ENCODE measurements at places on chromosomes 12 and 14.
A peak's percentile ranks its signal among the peaks of the same experiment; 100 is the strongest.

GRCh38 chr14:22976620-22977433 is 5.5 kb downstream of the AJUBA start:
- DNase-seq, result peak; percentile 62

DNA sequence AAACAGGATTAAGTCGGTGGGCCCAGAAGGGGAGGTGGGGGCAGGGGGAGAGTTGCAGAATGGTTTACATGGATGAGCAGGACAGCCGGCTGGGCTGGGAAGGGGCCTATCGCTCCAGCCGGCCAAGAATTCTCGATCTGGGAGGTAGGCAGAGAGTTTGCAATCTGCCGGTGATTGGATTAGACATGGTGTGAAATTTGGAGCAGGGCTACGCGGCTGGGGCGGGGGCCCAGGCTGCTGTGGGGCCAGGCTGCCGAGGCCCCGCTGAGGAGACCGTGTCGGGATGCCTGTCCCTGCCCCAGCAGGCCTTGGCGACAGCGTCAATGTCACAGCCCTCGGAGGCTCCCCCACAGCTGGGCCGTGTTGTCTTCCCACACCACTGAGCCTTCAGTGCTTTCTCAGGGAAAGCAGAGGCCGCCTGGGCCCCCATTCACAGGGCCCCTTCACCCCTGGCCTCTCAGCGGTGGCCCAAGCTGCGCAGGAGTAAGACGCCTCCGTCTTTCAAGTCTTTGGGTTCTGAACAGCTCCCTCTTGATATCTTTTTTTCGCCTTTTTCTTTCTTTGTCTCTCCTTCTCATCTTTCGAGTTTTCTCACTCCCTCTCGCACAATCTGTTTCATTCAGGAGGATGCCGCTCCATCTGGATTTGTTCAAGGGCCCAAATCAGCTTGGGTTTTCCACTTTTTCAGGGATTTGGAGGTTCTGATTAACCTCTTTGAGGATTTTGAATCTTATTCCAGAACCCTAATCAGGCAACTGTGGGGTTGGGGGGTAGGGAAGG is 117.5 kb upstream of the PARP11 start:
- DNase-seq, result no peak

DNA sequence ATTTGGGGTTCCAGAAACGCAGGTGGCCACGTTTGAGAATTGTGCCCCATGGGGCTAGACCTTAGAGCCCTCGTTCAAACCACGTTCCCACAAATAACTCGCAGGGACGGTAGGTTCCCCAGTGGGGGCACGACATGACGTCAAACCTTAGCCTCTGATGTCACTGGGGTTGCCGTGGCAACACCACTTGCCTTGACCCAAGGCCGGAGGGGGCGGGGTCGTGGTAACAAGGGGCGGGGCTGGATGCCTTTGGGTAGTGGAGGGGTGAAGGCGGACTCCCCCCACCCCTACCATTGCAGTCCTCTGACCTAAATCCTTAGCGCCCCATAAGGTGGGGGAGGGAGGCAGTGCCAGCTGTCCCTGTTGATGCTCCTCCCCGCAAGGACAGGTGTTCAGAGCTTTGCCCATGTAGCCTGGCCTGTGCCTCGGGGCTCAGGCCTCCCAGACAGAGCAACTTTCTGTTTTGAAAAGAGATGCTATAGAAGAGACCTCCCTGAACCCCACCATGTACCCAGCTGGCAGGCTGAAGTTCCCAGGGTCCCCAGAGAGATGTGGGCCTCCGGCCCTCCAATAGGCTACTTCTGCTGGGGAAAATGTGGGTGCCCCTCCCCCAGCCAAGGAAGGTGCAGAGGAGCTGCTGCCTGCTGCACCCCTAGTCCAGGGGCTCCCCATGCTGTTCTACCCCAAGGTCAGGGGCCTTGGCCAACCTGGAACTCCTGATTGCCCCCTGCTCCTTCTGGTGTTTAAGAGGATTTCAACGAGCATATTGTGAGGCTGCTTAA is 1.9 kb downstream of the FAM222A start:
- no peak for DNase-seq

DNA sequence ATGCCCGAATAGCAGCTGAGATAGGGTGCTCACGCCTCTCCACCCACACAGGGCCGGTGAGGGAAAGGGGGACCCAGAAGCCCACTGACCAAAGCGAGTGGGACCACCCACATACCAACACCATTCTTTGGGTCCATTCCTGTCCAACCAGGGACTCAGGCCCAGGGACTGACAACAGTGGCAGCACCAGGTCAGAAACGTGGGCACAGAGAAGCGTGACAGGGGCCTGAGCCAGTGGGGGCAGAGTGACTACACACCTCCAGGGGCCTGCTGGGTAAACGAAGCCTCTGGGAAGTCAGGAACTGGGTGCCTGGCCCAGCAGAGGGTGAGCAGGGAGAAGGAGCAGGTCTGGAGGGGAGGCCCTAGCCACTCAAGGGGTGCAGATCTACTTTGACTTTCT is 13.7 kb downstream of the SPRYD3 start:
- DNase-seq, result no peak

DNA sequence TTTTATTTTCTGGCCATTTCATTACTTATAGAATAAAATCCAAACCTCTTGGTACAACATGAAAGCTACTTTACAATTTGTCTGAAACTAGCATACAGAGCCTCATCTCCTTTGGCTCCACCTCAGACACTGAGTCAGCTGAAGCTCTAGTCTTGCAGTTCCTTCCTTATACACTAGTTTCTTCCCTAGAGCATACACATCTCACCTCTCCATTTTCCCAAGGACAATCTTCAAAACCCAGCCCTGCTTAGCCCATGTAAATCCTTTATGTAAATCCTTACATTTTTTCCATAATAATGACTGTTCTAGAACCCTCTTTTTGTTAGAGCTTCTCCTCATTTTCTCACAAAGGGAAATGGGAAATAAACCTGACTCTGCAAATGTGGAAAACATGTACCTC is 463.4 kb downstream of the SLC16A7 start:
- DNase-seq, result no peak

DNA sequence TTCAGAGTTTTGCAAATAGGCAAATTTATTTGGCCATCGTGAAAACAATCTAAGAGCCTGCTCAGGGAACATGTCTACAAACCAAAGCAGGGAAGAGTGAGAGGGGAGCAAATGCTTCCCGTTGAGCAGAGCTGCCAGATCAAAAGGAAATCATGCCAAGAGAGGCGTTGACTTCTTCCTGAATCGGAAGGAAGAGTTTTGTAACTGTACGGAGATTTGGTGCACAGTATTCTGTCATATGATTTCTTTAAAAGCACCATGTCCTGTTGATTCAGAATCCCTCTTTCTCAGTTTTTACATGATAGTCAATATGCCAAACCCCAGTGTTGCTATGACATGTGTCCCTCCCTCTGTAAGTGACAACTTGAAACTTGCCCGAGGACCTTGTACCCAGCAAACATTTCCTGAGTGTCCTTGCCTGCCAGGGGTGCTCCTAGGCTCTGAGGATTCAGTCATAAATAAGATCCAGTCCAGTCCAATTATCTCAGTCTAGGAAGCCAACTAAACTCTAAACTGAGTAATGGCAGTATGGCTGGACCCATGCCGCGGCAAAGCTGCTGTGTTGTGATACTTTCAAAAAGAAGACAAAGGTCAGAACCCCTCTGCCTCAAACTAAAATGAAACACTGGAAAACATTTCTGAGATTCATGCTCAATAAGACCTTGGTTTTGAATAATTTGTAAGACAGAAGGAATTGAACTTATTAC is 300.1 kb upstream of the FKBP4 start:
- DNase-seq, result no peak

- DNase-seq, result no peak
These were observed at the start of gene GRIN2B for GRCh38 chr12:13981296-13981962. Gene GRIN2B (minus strand): TSS chr12:13981602. CDS start chr12:13866208, 115,394 bp downstream.

DNA sequence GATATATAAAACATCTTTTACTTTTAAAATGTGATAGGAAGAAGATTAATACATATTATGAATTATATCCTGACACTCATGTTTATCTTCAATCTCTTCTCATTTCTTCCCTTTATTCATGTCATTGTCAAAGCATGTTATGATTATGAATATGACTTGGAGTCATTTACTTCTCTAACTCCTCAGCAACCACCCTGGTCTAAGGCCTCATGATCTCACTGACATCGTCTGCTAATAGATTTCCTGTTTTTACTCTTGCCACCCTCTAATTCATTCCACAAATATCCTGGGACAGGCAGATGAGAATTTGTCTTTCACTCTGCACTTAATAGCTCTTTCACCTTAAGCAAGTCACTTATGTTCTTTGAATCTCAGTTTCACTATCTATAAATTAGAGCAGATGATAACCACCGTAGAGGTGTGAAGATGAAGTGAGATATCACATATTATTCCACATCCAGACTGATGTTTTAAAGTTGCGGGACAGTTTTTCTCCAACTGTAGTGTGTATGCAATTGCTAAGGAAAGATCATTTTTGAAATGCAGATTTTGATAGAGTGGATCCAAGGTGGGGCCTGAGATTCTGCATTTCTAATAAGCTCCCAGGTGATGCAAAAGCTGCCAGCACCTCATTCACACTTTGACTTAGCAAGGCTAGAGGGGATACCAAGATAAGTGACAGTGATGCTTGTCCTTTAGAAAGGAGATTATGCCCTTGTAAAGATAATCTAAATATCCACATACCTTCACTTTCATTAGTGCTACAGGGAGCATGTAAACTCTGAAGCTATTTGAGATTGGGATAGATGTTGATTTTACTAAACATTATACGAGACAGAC is 3.3 kb upstream of the IAPP start:
- no peak for DNase-seq

- no peak for DNase-seq
These were observed 84.6 kb upstream of the NAV3 start for GRCh38 chr12:77746096-77746495.

GRCh38 chr14:52876311-52876710 is 74.5 kb downstream of the FERMT2 start:
- DNase-seq, result no peak

DNA sequence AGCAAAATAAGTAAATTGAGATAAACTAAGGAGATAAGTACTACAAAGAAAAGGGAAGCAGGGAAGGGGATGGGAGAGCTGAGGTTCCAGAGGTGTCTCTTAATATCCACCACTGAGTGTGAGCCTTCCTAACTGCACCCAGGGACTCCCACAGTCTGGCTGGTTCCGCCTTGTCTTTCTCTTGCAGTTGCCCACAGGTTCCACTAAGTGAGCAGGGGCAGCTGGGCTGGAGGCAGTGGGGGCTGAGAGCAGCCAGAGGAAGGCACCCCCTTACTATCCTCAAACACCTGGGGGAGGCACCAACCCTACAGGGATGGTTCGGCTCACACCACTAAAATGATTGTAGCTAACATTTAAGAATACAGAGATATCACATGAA is 214.9 kb downstream of the SLC41A2 start:
- no peak for DNase-seq

GRCh38 chr12:94872007-94872653 is 131.4 kb downstream of the NDUFA12 start:
- DNase-seq, result no peak

DNA sequence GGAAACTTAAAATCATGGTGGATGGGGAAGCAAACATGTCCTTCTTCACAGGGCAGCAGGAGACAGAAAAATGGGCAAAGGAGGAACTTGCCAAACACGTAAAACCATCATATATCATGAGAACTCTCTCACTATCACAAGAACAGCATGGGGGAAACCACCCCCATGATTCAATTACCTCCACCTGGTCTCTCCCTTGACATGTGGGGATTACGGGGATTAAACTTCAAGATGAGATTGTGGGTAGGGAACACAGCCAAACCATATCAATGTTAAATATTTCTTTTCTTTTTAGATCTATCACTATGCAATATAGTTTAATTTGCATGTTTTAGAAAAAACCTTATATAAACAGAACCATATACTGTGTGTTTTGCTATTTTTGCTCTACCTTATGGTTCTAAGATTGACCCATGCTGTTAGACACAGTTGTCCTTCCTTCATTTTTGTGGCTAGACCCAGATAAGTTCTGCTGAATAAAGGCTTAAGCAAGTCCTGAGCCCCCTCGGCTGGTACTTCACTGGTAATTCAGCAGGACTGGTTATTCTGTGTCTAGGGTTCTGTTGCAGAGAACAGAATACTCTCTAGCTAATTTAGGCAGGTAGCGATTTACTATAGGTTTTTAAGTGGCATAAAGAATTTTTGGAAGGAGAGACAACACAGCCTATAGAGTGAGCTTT is 253.7 kb upstream of the HMGA2 start:
- no peak for DNase-seq

DNA sequence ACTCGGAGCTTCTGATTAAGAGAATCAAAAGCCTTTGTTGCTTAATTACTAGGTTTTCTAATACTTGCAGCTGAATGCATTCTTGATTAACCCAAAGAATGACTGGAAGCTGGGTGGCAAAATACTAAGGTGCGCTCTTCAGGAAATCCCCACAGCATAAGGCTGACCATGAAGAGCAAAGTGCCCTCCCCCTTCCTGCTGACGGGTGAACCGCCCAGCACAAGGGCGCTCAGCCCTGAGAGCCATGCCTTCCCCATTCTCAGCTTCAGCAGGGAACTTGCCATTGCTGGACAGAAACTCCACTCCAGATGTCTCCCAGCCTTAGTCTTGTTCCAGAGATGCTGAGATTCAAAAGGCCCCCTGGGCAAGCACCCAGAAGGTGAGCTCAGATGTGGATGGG is 27.2 kb upstream of the FBRSL1 start:
- DNase-seq, result no peak

GRCh38 chr12:27822076-27822712 is 42.2 kb upstream of the MANSC4 start:
- DNase-seq, result peak; percentile 20

- no peak for DNase-seq
These were observed 28.3 kb downstream of the MMAB start for GRCh38 chr12:109544955-109545531.

DNA sequence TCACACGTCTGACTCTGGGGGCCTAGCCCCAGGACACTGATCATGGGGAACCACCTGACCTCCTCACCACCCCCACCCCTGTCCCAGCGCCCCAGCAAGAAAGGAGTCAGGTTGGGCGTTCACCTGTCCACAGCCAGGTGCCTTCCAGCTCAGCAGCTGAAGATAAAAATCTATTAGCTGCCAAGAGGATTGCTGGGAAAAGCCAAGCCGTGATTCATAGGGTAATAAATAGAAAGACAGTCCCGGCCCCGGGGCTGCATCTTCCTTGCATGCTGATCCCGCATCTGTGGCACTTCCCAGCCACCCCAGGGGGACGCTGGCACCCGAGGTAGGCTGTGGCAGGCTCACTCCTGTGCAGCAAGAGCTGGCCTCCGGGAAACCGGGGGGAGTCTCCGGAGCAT is 70.2 kb upstream of the NCOR2 start:
- no peak for DNase-seq

Data from fibroblast of skin of left quadriceps (primary cell).